ENCODE measurements at places on chromosomes 7 and 10.

DNA sequence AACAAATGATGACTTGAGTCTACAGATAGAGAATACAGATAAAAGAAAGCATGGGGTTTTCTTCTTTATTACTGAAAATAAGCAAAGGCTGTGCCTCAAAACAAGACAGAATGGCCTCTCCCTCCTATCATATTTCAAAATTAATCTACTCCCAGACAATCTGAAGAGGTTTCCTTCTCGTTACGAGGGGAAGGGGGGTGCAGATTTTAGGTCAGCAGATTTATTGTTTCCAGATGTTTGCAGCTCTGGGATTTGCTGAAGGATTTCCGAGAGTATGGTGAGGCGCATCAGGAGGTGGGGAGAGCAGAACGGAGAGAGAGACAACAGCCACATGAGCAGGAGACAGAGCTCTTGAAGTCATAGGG lies 89.8 kb downstream of the KIAA1549 start:
- no peak for DNase-seq

DNA sequence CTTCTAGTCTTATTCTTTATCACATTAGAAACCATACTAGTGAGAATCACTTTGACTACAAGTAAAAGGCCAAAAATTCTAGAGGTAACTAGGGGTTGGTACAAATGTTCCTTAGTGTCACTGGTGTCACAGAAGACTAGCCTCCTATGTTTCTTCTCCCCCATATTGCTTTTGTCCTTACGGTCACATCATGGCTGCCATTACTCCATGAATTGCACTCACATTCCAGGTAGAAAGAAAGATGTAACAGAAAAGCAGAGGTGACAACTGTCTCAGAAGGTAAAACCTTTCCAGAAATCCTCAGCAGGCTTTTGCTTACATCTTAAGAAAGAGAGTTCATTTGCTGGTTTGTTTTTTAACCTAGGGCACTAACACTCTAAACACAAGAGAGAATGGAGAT lies 42.9 kb downstream of the USP6NL start:
- DNase-seq = no peak

- DNase-seq = no peak
Measured at GRCh38 chr7:100539436-100540006, 518 bp downstream of the AGFG2 start.

GRCh38 chr7:41005374-41005901 lies 697.5 kb downstream of the INHBA start:
- no peak for DNase-seq

- DNase-seq = no peak
Measured at GRCh38 chr7:144384555-144385245, 18.8 kb downstream of the NOBOX start.

DNA sequence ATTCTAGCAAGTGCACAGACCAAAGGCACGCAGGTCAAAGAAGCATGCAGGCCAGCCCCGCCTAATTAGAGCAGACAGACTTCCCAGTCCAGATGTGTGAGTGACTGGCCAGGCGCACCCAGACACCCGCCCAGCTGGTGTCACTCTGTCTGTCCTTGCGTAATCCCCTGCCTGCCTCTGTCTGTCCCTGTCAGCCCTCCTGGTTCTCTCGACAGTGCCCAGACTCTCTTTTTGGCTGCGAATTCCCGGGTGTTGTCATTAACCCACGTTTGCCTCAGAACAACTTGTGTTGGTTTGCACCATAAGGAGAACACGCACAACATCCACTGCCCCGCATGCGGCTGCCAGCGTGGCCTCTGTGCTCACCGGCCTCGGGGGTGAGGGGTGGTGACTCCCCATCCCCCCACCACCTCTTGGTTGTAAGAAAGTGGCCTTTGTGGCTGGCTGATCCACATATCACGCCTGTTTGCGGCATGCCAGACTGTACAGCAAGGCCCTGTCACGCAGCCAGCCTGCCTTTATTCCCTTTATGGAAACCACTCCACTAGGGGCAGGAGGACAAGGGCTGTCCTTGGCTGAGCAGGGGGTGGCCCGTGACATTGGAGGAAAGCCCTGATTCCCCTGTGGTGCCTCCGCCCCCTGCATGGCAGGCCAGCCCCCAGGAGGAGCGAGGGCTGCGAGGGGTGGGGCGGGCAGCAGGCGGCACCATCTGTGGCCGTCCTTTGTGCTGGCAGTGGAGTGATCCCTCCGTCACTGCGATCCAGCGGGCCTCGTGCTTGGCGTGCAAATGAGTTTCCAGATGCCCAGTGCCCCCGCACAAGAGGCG lies 72.8 kb upstream of the PPIF start:
- DNase-seq = peak; percentile 61

- DNase-seq = no peak
Measured at GRCh38 chr7:31101544-31101943, 49.4 kb downstream of the ADCYAP1R1 start.

- DNase-seq = no peak
Measured at GRCh38 chr10:85651497-85651882, 715.1 kb downstream of the GRID1 start.

- no peak for DNase-seq
Measured at GRCh38 chr10:47094126-47094525, 182.9 kb downstream of the PTPN20 start.

GRCh38 chr7:44867073-44867995 lies 18.0 kb downstream of the PURB start:
- no peak for DNase-seq

GRCh38 chr10:78565841-78566240 lies 502.9 kb upstream of the ZMIZ1 start:
- DNase-seq = no peak

DNA sequence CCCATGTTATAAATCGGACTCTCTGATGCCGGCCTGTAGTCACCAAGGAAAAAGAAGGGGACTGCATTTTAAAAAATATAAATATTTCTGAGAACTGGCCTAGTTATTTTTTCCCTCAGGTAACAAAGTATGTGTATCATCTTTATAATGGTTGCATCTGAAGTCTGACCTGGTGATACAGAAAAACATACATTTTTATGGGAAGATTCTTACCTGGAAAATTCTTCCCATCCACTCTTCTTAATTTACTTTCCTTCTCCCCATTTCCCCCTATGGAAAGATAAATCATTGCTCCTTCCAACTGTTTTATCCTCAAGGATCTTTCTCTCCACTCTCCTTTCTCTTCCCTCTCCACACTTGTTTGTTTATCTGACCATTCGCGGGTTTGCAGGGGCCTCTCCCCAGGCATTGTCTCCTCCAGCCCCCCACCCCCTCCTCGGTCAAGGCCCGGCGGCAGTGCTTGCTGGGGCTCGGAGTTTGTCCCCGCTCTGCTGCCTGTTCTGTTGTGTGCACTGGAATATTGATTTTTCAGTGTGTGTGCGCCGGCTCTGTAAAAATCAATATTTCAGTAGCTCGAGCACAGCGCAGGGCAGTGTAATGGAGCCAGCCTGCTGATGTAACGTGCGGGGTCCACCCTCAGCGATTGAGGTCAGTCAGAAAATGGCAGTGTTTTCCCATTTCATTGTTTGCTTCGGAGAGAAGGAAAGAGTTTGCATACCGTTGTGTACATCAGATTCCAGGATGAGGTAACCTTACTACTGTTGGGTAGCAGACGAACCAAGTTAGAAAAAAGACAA lies 199.5 kb upstream of the NFE2L3 start:
- DNase-seq = no peak

DNA sequence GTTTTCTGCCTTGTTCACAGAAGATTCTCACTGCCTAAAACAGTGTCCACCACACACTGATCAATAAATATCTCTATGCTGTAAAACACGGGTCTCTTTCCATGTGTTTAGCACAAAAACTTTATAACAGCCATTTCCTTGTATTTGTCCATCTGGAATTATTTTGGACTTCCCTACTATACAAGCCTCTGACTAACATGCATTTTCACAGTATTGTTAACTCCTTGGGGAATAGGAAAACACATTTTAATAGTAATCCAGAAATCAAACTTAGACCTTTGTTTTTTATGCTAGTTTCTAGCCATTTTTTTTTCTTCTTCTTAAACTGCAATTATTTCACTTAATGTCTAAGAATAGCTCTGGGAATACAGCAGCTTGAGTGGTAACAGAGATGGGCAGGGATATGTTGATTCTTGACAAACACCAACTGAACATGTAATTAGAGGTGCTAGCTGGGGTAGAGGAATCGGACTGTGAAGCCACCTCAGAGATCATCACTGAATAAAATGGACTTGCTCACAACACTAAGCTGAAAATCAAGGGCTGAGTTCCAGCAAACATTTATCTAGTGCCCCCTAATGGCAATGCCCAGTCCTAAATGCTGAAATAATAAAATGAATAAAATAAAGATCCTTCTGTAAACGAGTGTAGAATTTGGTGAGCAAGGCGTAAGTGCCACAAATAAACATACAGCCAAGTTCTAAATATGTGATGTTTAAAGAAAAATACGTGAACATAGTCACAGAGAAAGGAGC lies 593.1 kb downstream of the SORCS1 start:
- DNase-seq = no peak

DNA sequence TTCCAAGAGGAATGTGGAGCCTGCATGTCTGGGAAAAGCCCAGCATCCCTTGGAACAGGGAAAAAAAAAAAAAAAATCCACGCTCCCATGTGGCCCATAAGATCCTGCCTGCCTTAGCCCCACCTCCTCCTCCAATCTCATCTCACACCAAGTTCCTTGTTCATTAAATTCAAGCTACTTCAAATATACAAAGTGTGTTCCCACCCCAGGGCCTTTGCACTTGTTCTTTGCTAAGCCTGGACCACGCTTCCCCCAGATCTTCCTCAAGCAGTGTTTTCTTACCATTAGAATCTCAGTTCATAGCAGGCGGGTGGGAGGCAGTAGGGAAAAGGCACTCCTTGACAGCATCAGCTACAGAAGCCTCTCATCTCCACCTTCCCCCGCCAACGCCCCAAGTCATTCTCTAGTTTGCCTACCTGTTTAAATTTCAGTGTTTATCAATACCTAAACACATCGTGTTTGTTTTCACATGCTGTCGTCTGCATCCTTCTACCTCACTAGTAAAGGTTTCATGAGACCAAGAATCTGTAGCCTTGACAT lies 262.8 kb downstream of the FGFR2 start:
- no peak for DNase-seq

DNA sequence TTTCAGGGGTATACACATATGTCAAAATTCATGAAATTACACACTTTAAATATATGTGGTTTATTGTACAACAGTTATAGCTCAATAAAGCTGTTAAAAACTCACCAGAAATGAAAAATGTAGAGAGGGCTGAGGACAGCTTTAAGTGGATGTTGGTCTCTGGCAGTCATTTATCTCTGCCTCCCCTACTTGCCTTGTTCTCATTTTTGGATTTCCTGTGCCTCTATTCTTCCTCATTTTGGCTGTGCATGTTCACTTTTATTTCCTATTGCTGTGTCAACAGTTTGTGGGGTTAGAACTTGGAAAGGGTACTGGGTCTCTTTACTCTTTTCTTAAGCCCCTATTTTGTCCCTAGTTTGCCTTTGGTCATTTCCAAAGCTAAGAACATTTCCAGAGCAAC lies 18.6 kb upstream of the MEST start:
- DNase-seq = no peak

DNA sequence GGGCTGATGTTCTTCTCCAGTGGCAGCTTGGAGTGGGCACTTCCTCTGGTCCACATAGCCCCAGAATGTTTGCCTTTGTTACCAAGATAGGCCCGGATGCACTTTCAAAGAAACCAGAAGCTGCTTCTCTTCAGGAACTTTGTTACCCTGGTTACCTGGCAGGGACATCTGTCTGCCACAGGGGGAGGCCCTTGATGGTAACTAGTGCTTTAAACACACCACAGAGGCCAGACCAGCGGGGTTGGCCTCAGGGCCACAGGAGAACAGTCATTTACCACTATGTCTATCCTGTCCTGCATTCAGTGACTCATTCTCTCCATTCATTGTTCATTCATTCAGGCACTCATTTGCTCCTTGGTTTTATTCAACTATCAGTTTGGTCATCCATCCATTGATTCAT lies 11.9 kb upstream of the PLEKHA1 start:
- DNase-seq = no peak

GRCh38 chr7:110909117-110909516 lies 181.8 kb upstream of the LRRN3 start:
- no peak for DNase-seq

- DNase-seq = no peak
Measured at GRCh38 chr10:90328896-90329295, 528.9 kb downstream of the HTR7 start.

GRCh38 chr7:149816267-149816751 lies 21.9 kb upstream of the ZNF862 start:
- no peak for DNase-seq

DNA sequence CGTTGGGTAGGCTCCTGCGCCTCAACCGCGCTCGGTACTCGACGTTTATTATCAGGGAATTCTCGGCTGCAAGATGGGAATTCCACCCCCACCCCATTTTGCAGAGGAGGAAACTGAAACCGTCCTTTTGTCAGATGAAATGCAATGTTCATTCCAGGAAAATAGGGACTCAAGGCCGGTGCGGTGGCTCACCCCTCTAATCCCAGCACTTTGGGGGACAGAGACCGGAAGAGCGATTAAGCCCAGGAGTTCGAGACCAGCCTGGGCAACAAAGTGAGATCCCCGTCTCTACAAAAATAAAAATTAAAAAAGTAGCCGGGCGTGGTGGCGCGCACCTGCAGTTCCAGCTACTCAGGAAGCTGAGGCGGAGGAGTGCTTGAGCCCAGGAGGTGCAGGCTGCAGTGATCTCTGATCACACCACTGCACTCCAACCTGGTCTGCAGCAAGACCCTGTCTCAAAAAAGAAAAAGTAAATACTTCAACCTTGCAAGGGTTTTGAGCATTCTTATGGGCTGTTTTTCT lies 720 bp upstream of the RFC2 start:
- DNase-seq = no peak

- DNase-seq = no peak
Measured at GRCh38 chr7:96084881-96085553, 236.9 kb downstream of the SLC25A13 start.

DNA sequence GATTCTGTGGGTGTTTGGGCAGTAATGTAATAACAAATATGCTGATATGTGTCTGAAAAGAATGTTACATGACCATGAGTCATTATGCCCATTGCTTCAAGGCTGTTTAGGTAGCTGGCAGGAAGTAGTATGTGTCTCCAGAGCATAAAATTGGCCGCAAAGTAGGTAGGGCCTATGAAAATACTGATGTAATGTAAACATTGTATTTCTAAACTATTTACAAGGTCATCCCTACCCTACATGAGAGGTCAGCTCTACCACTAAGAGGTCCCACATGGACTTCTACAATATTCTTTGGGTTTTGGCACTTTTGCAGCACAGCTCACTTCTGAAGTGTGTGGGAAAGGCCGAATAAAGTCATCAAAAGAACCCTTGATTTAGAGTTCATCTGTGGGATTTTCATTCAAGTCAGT lies 301.9 kb downstream of the AHR start:
- DNase-seq = no peak

- DNase-seq = no peak
Measured at GRCh38 chr10:77231884-77232610, 405.6 kb downstream of the KCNMA1 start.

- DNase-seq = no peak
Measured at GRCh38 chr7:133051066-133051465, 30.8 kb downstream of the CHCHD3 start.
